ENCODE measurements at places on chromosomes 1 and 21.

- DNase-seq, result no peak
Observed at GRCh38 chr1:84000196-84000885, 1.4 kb upstream of the TTLL7 start.

- no peak for DNase-seq
Observed at GRCh38 chr1:217534566-217534965, 96.3 kb downstream of the GPATCH2 start.

- DNase-seq, result no peak
Observed at GRCh38 chr1:66556161-66556611, 22.2 kb downstream of the SGIP1 start.

- no peak for DNase-seq
Observed at GRCh38 chr1:155305881-155306391, 2.7 kb upstream of the FDPS start.

DNA sequence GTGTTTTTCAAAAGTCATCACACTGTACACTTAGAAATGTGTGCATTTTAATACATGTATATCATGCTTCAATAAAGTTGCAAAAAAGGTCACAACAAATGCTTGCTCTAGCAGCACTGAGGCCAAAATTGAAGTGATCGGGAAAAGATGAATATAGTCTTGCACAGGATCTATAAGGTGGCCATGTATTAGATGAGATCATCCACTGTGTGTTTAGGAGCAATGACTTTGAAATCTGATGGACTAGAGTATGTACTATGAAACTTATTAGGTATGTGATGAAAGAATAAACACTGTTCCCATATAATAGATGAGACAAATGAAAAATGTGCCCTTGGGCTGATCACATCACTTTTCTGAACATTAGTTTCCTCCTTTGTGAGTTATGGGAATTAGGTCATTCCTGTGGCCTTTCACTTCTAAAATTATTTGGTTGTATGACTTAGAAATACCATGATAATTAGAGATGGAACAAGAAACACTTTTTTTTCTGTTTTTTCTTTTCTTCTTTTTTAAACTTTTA, 984.6 kb downstream of the ADGRL2 start:
- DNase-seq, result no peak

Measured in stimulated activated naive CD8-positive, alpha-beta T cell treated with anti-CD3 and anti-CD28 coated beads, Interleukin-15, Interleukin-2, amounts not matched to agents 100 U/mL and 50 U/mL, for 24 hours (primary cell).